T-cell (primary cell): ENCODE measurements at places on chromosomes 5 and 9.

DNA sequence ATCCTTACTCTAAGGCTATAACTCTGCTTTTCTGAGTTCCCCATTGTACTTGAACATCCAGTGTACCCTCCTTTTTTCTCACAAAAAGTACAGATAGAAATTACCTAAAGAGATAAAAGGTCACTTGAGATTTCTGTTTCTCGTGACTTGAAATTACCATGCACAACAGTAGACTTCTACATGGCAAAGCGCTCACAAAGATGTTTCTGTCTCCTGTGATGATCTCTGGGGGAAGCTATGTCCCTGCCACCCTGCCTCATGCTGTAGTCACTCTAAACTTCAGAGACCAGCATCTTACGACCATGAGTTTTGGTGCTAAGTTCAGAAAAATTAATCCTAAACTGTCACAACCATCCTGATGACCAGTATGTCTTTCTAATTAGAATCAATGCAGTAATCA lies 36.2 kb downstream of the NFIB start:
- no peak for DNase-seq

- no peak for DNase-seq
Measured at GRCh38 chr5:65734921-65735320, 12.9 kb downstream of the NLN start.

- DNase-seq = no peak
Measured at GRCh38 chr5:140596321-140596741, 31.7 kb downstream of the SLC35A4 start.

DNA sequence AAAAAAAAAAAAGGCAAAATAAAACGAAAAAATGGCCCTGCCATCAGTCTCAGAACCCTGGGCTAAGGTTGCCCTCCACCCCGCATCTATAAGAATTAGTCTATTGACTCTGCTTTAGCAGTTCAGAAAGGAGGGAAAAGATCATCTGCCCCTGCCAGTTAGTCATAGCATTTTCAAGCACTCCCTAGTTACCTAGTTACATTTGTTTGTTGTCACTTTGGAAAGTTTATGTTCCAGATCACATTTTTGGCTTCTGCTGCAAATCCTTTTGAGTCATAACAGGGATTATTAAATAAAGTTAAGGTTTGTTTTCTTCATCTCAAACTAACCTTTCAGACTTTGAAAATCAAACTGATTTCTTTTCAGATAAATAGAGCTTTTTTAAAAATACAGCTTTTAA lies 52.1 kb downstream of the AQP7 start:
- DNase-seq = no peak

GRCh38 chr5:4306057-4306456 lies 710.4 kb downstream of the IRX1 start:
- no peak for DNase-seq

DNA sequence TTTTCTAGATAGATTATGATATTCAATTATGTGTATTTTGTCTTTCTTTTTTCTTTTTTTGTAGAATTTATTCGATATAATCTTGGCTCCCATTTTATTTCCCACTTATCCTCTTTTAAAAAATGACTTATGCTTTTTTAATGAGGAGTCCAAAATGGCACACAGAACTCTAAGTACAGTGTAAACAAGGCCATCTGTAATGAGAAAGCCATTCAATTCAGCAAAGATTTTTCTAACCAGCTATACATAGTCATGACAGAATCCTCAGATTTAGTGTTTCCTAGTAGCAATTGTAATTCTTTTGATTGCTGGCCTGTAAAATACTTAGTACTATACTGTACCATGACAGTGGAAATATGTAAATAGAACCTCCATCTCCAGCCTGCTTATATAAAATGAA lies 651.4 kb downstream of the RAB3C start:
- no peak for DNase-seq

DNA sequence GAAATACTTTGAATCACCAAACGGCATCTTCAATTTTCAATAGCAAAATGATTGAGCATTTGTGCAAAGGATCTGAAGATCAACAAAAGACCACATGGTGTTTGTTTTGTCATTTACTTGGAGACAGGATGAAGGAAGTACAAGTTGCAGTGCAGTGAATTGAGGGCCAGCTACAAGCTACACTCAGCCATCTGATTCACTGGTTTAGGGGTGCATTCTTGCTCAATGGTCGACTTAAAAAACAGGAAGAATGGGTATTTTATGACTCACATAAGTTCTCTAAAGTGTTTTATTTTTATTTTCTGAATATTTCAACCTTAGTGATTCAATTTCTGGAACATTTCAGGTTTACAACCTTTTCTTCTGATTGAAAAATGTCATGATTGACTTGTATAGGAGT lies 412.1 kb upstream of the ADAMTSL1 start:
- no peak for DNase-seq

DNA sequence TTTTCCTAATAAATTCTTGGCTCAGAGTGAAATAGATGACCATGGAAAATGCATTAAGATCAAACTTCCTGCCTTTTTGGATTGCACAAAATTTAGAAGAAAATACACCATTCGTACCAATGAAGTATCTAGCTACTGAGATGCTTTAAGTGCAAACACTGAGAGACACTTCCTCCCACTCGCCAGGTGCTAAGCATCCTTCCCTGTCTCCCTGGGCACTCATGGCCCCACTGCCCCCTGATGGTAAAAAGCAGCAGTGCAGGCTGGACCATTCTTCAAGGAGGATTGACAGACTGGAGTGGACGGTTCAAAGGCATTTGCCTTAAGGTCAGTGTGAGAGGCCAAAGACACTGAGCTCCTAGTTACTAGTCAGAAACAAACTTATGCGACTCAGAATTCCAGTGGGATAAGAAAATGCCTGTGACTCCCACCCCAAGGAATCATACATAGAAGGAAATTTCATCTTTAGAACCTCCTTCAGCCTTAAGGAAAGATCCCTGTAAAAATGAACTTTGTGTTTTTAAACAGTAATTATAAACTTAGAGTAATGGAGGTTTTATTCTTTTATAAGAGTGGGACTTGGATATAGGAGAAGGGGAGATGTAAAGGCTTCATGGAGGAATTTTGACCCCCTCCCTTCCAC lies 86.0 kb upstream of the SLC30A5 start:
- DNase-seq = peak; percentile 28

DNA sequence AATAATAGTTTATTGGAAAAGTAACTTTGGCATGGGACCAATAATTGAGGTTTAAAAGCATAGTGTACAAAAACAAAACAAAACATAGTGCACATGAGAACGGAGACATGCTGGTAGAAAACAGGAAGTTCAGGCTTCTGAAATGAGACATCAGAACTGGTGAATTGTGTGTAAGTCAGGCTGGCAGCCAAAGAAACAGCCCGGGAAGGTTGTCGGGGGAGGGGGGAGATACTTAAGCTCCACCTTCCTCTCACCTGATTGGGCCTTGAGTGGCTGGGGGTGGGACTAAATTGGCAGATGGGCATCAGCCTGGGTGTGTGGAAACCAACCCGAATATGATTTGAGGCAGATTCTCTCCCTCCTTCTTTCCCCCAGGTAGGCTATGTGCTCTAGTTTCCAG lies 256.3 kb downstream of the SMARCA2 start:
- DNase-seq = no peak
